ENCODE measurements at places on chromosomes 12 and 14. TPM values are rescaled to one million over a fixed set of nuclear protein-coding genes. Genes with fewer than 3 reads are reported as not detected.

- DNase-seq = no peak
Observed at GRCh38 chr12:27142101-27142721, 59.8 kb upstream of the C12orf71 start.

GRCh38 chr12:599756-600155 lies 63.5 kb downstream of the NINJ2 start:
- no peak for DNase-seq

Gene OVCH1
- 0.37 TPM for total RNA-seq

DNA sequence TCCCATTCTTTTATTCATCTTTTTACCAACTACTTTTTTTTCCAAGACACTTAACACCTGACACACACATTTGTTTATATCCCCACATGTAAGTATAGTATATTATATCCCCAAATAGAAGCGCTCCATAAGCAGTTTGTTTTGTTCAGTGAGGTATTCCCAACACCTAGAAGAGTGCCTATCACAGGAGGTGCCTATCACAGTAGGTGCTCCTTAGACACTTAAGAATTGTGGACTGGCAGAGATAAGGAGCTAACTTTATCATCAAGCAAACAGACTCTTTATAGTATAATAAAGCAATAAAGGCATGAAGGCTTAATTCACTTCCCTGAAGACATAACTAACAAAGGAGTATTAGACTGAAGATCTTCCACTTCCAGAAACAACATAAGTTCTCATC lies 29.1 kb downstream of the OSBPL8 start:
- DNase-seq = no peak

Gene WSCD2
- total RNA-seq = 6.5 TPM

DNA sequence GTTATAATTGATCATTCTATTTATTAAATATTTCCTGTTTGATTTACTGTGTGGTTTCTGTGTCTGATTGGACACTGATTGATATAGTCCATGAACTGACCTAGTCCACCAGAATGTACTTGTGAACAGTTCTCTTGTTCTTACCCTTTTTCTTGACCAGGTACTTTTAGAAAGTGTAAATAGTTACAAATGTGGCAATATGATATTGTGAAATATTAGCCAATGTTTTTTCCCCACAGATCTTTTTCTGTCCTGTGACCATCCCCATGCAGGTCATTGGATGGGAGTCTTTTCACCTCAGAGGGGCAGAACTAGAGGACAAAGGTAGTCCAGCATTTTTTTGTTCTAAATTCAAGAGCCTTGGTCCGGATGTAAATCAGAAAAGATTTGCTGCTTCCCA lies 8.3 kb upstream of the CRY1 start:
- no peak for DNase-seq

Data from urinary bladder (tissue), 4 donors.